Astrocyte (in vitro differentiated cells and primary cell): ENCODE measurements at places on chromosomes 1 and 21. TPM values are rescaled to one million over a fixed set of nuclear protein-coding genes. Genes with fewer than 3 reads are reported as not detected.

The ANKRD65 gene
- total RNA-seq: 0.64 TPM in 1 of 2 replicates, not detected in the other

The RALGPS2 gene
- total RNA-seq: 33.6 and 35.4 TPM in 2 replicates

GRCh38 chr1:26277261-26277661 lies 2.6 kb upstream of the SH3BGRL3 start:
- DNase-seq: no peak

- no peak for DNase-seq
These were observed 18.1 kb downstream of the SYDE2 start for GRCh38 chr1:85182700-85183099.

DNA sequence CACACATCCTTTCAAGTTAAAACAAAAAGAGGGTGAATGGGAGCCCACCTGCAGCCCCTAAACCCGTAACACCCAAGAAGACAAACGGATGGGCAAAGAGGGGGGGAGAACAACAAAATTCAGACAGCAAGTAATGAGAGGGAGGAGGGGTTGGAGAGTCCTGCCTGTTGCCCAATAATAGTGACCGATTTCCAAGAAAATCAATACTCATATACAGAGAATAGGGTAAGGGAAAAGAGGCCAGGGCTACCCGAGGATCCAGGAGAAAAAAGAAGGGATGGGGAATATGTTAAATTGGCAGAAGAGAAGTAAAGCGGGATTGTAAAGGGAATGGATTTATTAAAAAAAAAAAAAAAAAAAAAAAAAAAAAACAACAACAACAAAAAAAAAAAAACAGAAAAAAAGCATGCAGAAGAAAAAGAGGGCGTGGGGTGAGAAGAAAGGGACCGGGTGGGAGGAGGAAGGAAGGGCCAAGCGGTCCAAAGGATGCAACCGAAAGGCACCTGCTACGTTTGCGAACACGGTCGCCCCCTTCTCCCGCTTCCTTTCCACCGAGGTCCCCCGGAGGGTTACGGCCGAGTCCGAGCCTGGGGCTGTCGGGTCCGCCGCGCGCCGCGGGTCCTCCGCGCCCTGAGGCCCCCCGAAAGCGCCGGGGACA lies 930 bp downstream of the SLC30A10 start:
- no peak for DNase-seq

DNA sequence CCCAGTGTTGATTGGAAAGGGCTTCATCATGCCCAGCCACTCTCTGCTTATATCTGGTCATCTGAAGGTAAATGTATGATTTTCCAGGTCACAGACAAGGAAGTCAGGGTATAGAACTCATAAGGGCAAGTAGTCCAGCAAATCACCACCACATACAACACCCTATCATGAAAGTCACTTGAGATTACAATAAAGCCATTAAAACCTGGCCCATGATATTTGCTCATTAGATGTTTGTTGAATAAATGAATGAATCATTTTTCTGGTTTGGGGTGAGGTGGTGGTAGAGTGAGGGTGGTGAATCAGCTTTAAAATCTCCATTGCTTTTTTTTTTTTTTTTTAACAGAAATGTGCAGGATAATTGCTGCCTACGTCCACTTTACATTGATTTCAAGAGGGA lies 91.9 kb downstream of the TGFB2 start:
- DNase-seq: no peak
